ENCODE measurements at places on chromosomes 1 and 21.

GRCh38 chr1:190376044-190376443, 101.6 kb downstream of the BRINP3 start:
- no peak for DNase-seq

DNA sequence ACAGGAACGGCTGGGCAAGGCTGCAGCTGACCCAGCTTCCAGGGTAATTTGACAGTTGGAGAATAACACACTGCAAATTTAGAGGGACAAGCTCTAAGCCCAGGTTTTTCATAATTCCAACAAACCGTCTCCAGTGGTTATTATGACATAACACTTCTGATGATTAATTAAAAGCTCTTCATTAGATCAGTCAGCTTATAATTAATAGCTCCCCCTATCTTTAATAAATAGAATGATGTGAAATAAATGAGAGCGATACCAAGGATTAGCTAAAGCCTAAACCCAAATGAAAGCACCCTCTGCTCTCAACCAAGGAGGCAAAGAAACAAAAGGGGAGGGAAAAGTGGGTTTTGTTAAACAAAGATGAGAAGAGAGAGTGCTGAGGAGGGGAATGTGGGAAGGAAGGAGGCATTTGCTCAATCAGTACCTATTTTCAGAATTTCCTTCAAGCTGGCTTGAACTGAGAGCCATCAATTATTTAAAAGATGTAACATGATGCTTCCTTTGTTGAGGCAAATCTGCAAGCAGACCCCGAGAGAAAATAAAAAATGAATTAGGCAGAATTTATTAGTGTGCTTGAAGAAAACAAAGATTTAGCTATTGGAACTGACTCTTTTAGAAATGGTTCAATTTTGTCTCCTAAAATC, 221.8 kb upstream of the ESRRG start:
- DNase-seq, result peak; percentile 92

DNA sequence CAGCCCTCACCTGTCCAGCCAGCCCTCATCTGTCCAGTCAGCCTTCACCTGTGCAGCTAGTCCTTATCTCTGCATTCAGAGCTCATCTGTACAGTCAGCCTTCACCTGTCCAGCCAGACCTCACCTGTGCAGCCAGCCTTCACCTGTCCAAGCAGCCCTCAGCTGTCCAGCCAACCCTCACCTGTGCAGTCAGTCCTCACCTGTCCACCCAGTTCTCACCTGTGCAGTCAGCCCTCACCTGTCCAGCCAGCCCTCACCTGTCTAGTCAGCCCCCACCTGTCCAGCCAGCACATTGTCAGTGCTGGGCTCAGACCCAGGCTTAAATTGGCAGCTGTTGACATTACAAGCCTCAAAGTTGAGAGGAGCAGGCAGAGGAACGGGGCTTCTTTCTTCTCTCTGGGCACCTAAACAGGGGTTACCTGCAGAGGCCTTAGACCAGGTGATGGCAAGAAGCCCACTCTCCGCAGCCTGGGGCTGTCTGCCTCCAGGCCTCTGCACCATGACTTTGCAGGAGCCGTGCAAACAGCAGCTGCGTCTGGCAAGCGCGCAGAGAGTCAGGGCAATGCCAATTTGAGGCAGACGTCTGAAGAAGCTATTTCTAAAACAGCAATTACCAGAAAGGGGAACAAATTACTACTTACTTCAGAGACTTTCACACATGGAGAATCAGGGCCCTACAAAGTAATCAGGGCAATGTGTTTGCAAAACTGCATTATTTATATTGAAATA, 506.1 kb downstream of the NPHP4 start:
- DNase-seq, result no peak

GRCh38 chr1:44624268-44624901, 49.9 kb downstream of the TMEM53 start:
- DNase-seq, result no peak

DNA sequence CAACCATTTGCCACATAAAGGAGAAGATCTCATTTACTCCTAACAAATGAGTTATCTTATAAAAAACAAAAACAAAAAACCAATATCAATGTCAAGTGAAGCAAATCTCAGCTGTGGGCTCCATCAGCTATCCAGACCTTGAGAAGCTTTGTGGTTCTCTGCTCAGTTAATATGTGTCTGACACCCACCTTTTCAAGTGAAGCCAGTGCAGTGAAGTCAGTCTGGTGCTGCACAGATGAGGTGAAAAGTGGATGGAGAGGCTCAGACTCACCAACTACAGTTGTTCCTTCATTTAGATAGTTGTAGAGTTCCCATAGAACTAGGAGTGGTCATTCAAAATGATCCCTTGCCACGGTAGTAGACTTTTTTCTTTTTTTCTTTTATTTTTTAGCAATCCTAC, 106.8 kb downstream of the NTNG1 start:
- no peak for DNase-seq

DNA sequence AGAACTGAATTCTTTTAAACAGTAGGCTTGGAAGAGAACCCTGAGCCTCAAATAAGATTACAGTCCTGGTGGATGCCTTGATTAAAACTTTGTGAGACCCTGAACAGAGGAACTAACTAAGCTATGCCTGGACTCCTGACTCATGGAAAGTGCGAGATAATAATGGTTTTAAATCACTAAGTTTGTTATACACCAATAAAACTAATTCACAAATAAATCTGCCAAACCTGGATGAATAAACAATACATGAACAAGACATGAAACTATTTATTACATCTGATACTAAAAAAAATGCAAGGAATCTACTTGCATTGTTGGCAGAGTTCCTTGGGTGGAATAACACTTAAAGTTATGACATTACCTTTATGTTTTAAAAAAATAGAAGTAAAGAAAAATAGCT, 118.4 kb downstream of the PIGK start:
- DNase-seq, result no peak

DNA sequence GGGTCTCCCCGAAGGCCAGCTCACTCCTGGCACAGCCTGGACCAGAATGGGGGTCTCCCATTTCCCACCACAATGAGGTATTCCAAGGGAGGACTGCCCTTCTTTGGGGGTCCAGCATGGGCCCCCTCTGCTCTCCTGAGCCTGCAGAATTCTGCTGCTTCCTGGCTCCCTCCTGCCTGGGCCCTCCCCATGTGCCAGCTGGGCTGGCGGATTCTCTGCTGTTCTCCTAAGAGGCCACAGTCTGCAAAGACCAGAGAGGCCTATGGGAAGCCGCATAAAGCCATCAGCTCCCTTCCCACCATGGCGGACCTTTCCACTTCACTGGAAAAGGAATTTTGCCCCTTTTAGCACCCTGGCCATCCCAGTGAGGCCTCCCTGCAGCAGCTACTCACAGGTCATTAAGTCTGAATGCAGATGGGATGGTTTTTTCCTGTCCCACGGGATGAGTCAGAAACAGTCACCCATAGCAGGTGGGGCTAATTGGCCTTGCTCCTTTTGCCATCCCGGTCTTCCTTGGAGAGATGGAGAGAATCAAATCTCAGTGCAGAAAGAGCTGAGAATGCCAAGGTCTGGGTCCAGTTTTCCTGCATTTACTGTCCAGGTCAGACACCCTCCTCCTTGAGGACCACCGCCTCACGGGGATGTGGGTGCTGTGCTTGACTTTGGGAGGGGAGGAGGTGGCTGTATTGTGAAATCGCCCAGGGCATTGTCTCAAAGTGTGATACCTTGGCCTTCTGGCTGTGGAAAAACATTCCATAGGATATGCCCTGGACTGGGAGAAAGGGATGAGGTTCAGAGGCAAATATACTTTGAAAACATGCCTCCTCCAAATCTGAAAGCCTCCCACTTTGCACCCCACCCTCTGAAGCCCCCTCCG, 23.2 kb downstream of the MYBPH start:
- no peak for DNase-seq

DNA sequence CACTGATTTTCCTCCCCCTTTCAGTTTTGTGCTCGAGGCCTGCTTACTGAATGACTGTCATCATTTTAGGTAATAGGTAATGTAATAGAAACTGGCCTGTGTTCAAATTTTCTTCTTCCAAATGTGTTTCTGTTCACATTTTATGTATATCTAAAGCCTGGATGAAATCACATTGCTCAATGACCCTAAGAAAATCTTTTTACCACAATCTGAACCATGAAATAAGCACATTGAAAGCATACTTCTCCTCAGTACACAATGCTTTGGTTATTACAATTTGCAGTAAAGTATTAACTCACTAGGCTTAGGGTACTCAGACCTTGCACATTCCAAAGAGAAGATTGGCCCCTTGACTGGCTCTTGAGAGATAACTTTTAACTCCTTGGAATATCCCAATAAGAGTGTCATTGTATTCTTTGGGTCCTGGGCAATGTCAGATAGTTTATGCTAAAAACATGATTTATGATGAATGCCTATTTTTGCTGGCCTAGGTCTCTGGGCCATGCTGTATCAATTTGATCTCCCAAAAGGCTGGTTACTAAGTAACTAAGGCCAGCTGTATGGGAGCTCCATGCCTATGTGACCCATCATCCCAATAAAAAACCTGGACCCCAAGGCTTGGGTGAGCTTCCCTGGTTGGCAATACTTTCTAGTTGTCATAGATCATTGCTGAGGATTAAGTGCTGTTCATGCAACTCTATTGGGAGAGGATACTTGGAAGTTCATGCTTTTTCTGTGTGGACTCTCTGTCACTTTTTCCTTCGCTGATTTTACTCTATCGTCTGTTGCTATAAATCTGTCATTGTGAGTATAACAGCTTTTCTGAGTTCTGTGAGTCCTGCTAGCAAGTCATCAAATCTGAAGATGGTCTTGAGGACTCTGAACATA, 293.9 kb downstream of the GRIK1 start:
- no peak for DNase-seq

GRCh38 chr1:66478116-66478515, 55.8 kb upstream of the SGIP1 start:
- DNase-seq, result no peak

GRCh38 chr1:19067182-19067911, 110.9 kb upstream of the IFFO2 start:
- no peak for DNase-seq

- no peak for DNase-seq
Observed at GRCh38 chr21:15659753-15660422, 69.9 kb upstream of the USP25 start.

DNA sequence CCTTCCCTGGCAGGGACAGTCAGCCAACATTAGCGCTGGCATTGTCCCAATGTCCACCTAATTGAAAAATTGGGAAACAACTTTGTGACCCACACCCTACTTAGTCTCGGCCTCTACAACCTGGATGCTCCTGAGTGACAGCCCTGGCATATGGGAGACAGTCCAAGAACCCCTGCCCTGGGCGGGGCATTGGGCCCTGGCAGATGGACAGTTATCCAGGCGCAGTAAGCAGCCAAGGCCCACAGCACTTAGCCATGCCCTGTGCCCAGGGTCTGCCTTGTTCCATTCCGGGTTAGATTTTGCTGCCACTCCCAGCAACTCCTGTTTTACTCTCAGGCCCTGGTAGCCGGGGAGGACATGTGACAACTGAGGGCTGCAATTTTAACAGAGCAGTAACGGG, 50.3 kb downstream of the NFASC start:
- DNase-seq, result no peak

GRCh38 chr1:14806772-14807171, 208.3 kb downstream of the KAZN start:
- no peak for DNase-seq

GRCh38 chr1:87134061-87134460, 194.6 kb upstream of the LMO4 start:
- no peak for DNase-seq

DNA sequence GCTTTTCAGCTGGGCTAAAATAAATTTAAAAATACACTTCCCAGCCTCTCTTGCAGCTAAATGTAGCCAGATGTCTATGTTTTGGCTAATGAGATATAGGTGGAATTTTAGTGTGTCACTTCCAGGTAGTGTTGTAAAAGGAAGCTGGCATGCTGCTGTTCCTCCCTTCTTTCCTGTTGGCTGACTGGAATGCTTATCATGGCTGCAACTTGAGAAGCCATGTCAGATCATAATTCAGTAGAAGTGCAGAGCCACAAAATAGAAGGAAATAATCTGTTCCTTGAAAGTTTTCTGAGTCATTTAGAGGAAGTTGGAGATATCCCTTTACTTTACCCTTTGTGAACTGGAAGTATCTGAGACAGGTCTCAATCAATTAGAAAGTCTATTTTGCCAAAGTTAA, 10.9 kb upstream of the RBM15 start:
- no peak for DNase-seq

GRCh38 chr1:94949681-94950661, 23.1 kb upstream of the CNN3 start:
- DNase-seq, result no peak

DNA sequence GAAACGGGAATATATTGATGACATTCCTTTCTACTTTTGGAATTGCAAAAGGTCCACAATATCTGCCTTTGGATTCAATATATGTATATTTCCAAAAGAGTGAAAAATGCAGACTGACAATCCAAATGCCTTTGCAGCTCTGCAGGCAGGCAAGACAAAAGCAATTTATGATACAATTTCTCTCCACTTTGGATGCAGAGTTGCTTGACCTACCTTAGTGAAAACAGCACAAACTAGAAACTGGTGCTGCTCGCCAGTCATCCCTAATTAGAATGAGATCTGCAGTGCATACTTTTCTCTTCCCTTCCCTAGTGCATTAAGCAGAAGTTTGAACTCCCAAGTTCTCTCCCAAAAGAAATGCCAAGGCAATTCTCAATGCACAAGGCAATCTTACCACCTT, 56.8 kb downstream of the KIAA0319L start:
- DNase-seq, result no peak

DNA sequence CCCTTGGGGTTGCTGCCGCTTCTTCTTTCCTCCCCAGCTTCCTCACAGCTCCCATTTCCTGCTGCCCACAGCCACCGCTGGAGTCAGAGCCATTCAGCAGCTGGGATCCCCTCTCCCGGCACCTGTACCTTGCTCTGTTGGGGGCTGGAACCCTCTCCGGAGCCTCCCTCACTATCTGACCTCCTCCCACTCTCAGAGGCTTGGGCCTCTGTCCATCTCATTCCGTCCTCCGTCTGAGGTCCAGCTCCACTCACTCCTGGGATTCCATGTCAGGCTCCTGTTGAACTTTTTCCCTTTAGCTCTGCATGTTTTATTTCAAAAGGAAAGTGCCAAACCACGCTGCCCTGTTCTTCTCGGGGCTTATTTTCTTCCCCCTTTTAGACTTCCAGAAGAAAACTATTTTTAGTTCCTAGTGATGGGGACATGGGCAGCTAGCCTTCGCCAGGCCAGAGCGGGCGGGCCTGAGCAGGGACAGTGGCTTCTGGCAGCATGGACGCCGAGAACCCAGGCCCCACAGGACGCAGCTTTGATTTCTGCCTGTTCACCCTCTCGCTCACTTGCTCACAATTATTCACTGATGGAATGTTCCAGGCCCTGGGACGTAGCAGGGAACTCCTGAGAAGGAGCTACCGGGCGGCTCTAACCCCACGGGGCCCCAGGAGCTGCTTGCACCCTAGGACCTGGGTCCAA, 79.2 kb downstream of the ARHGEF10L start:
- no peak for DNase-seq

GRCh38 chr21:14685568-14685967, 139.5 kb upstream of the SAMSN1 start:
- DNase-seq, result no peak

- no peak for DNase-seq
Observed at GRCh38 chr1:223386013-223386412, 7.2 kb upstream of the CCDC185 start.

DNA sequence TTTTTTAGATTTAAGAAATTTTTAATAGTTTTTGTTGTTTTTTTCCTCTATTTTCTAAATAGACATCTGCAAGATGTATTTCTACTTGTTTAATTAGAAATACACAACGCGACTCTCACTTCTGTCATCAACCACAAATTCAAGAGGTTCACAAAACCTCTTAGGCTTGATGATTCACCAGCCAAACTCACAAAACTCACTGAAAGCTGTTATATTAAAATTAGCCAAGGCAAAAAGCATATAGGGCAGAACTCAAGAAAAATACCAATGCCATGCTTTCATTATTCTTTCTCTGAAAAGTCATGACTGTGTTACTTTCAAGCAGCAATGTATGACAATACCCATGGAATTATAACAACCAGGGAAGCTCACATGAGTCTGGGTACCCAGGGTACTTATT, 487.0 kb upstream of the RGS18 start:
- no peak for DNase-seq

All from HAP-1 (cell line).